Lower lobe of right lung (tissue), 2 donors: ENCODE measurements at places on chromosomes 11 and 22. TPM values are rescaled to one million over a fixed set of nuclear protein-coding genes. Genes with fewer than 3 reads are reported as not detected.

The GPHA2 gene
- not detected for total RNA-seq

The RNASEH2C gene
- 44.4 TPM for total RNA-seq

The TUBA8 gene
- total RNA-seq, result 1.3 TPM

The SLC22A8 gene
- not detected for total RNA-seq

The TMEM191B gene
- total RNA-seq, result 7.6 TPM

DNA sequence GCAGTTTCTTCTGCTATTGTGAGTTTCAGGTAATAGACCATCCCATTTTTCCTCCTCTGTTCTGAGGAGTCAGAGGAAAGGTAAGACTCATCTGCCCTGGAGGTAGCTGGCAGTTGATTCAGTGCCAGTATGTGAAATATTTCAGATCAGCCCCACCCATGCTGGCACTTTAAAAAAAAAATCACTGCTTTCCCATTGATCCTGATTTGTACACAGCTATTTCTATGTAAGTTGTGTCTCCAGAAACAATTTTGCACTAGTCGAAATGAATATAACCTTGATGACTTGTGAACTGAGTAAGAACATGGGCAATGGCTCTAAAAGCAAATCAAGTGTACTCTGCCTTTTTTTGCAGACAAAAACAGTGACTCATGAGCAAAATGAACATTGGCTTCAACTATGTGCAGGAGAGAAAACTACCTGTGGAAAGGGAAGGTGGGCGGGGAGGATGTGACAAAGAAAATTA is 82.0 kb upstream of the OR5AK2 start:
- DNase-seq, result no peak

DNA sequence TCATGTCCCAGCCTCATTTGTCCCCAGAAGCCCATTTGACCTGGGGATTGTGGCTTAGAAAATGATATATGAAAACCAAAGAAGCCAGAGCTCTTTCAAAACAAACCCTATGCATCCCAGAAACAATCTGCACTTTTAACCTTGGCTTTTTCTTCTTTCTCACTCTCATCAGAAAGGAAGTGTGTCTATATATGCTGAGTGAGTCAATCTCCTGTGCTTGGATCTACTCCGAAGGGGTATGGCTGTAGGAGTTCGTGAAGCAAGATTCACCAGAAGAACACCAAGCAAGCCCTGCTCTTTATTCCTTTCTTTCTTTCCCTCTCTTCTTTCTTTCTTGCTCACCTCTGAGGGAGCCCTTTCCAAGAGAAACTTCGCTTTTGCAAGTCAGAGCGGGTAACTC is 636 bp downstream of the PAMR1 start:
- DNase-seq, result no peak

GRCh38 chr11:45168366-45169130 is 22.1 kb downstream of the PRDM11 start:
- DNase-seq, result no peak

GRCh38 chr11:82901922-82902485 is 468 bp downstream of the DDIAS start:
- DNase-seq, result no peak

DNA sequence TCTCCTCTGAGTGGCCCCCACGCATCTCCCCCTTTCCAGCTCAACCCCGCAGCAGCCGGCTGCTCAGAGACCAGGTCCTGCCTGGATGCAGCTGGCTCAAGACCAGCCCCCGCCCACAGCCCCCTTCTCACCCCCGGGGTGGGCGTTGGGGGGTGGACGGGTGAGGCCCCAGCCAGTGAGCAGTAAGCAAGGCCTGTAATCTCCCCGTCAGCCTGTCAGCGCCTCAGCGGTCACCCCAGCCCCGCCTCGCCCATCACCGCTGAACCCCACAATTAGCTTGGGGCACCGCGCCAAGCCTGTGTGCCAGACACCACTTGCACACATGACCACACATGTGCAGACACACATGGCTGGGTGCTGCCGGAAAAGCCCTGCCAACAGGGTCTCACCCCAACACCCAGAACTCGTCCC is 5.9 kb downstream of the PLXNB2 start:
- DNase-seq, result no peak

- no peak for DNase-seq
Measured at GRCh38 chr11:21144531-21144930, 475.1 kb downstream of the NELL1 start.

GRCh38 chr11:64900263-64900678 is 16.7 kb downstream of the ATG2A start:
- no peak for DNase-seq

DNA sequence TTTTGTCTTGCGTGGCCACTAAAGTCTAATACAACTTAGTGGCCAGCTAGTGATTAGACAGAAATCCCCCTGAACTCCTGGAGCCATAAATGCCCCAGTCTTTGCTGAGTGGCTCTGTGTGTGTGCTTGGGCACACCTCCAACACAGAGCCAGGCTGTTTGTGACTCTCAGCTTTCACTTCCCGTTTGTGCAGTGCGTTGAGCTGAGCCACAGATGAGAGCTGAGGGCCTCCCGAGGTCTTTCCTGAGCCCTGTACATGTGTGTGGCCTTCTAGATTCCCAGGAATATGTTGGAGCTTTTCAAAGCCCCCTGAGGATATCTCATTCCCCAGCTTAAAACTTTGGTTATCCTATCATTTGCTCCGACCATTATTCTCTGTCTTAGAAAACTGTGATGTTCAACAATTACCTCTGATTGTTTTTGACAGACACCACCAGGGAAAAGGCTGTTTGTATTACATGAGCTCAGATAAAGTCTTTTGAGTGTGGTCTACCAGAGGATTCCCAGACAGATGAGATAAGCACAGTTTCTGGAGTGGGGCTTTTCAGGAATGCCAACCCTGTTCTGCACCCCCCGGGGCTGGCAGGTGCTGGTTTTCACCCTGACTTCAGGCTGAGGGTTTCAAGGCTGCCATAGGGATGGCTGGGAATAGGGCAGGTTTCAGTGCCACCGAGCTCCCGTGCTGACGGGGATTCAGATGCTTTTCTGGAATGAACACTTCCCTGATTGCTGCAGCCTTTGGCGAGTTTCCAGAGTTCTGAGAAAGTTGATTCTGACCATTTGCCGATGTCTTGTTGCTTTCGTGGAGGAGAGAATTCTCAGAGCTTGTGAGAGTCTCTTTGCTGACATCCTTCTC is 23.8 kb downstream of the IGHMBP2 start:
- DNase-seq, result no peak

DNA sequence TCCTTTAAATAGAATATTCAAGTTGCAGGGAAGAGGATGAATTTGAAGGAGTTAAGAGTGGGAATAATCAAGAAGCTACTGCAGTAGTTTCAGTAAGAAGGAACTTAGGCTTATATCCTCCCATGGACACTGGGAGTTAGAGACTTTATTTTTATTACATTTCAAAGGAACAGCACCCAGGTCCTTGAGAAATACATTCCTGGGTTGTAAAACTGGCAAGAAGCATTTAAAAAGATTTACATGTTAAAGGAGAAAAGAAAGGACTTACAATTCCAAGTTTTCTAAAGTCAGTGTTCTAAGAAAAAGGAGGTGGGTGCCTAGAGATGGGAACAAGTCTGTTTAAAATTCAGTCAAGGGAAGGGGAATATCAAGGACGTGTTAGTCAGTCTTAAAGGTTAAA is 306.9 kb downstream of the JRKL start:
- DNase-seq, result no peak

- no peak for DNase-seq
Measured at GRCh38 chr11:19811380-19811779, 98.7 kb downstream of the NAV2 start.

- no peak for DNase-seq
Measured at GRCh38 chr11:35007277-35007676, 90.9 kb downstream of the PDHX start.

- no peak for DNase-seq
Measured at GRCh38 chr22:36673821-36674220, 29.7 kb downstream of the CACNG2 start.
